8988T (cell line): ENCODE measurements at places on chromosomes 7 and 10.

DNA sequence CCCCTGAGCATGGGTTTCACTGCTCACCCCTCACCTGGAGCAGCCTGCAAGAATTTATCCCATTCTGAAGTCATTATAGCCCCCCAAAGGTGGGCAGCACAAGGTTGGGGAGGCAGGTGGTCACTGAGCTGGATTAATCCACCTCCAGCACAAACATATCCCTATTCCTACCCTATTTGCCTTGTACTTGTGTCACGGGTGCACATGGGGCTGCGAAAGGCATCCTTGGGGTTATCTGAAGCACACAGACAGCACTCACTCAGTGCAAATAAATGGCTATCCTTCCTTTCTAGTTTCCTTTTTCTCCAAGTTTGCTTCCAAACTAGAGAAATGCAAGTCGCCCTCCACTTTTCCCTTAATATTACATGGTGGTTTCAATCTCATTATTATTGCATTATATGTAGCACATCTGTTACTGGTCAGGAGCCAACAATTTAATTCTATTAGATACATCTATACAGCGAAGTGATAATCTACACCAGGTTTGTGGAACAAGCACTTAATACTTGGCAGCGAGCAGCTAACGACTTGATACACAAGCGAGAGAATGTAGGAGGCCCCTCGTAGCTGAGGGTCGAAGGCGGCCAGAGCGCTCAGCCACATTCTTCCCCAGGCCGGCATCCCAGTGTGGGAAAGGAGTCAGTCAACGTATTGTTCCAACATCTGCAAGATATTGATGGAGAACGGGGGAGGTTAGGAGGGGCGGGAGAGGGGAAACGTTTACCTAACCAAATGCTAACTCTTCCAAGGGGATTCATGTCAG is 121.3 kb upstream of the HABP2 start:
- DNase-seq = no peak

DNA sequence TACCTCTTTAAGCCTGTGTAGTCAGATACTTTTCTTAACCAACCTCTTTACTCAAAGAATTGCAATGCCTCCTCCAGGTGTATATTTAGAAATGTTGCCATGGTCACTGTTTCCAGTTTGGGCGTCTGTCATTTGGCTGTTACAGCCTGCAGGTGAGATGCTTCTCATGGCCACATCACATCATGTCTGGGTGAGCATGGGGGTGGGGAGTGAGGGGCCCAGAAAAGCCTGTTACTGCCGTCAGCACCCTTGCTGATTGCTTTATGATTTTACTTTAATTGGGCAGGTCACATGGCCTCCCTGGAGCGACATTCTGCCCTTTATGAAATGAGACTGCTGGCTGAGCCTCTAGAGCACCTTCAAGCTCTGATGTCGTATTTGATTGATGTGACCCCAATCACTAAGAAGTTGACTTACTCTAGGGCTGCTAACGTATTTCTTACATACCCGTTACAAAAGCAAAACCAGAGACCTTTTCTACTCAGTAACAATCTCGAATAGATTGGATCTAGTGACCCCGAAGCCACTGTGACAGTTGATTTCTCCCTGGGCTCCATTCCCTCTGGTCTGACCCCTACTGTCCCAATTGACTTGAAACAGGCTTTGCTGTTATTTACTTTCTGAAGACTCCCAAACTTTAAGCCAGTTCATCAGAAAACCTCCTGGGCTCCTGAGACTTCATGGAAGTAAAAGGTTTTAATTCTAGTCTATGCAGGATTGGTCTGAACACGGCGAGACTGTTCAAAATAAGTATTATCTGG is 60.7 kb downstream of the OTUD1 start:
- DNase-seq = no peak

DNA sequence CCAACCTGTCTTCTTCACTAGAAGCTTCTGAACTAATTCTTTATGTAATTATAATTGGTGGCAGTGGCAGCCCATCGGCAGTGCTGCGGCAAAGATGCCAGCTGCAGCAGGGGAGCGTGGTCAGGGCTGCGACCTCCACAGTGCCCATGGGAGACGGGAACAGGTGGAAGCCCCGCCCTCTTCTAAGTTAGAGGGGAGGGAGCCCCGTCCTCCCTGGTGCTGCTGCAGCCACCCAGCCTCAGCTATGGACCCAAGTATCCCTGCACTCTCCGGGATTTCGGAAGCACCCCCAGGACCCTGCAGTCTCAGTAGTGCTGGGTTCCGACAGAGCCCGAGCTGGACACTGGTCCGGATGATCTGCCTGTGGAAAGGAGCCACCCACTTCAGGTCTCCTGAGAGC is 117.0 kb upstream of the MBL2 start:
- DNase-seq = no peak

DNA sequence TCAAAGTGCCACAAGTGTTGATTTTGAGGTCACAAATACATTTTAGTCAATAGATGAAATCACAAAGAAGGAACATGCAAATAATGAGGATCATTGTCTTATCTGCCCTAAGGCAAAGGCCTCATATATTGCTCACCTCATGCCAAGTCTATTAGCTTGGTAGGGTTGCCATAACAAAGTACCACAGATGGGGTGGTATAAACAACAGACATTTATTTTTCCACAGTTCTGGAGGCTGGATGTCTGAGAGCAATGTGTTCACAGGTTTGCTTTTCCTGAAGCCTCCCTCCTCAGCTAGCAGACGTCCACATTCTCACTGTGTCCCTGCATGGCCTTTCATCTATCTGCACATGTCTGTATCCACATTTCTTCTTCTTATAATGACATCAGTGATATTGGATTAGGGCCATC is 59.6 kb downstream of the RELN start:
- no peak for DNase-seq

GRCh38 chr7:50869108-50869725 is 86.5 kb upstream of the GRB10 start:
- DNase-seq = no peak

GRCh38 chr10:119538632-119539358 is 3.7 kb downstream of the RGS10 start:
- no peak for DNase-seq

- DNase-seq = no peak
Observed at GRCh38 chr7:155311826-155312537, 14.3 kb downstream of the INSIG1 start.

DNA sequence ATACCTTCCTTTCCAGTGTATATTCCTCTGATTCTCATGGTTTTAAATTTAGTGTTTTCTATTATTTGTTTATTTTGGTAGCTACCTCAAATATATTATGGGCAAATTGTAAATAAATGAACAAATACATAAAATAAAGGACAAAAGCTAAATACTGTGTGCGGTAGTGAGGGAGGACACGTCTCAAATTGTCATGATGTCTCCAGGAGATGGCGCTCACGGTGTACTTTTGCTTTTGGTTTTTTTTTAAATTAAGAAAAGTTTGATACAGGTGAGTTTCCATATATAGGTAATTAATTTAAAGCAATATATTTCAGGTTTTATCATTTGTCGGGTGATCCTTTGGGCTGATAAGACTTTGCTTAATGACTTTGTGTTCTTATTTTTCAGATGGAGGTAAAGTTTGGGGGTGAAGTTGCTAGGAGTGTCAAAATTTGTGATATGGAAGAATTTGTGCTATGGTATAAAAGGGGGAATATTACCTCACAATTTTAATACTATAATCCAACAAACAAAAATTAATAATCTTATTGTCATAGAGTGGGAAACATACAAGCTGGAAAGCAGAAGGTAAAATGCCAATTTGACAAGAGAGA is 68.4 kb upstream of the TMEM229A start:
- DNase-seq = no peak

DNA sequence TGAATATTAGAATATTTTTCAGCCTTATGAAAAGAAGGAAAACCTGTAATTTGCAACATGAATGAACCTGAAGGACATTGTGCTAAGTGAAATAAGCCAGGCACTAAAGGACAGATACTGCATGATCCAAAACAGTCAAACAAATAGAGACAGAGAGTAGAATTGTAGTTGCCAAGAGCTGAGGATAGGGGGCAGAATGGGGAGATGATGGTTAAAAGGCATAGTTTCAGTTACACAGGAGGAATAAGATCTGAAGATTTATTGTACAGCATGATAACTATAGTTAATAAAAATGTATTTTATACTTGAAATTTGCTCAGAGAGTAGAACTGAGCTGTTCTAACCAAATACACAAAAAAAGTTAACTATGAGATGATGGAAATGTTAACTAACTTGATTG is 149.0 kb upstream of the TMEM106B start:
- no peak for DNase-seq

GRCh38 chr7:9349625-9350024 is 916.2 kb downstream of the NXPH1 start:
- no peak for DNase-seq

GRCh38 chr7:35454575-35455385 is 200.9 kb upstream of the TBX20 start:
- DNase-seq = no peak

GRCh38 chr10:673492-673891 is 16.0 kb downstream of the DIP2C start:
- no peak for DNase-seq

DNA sequence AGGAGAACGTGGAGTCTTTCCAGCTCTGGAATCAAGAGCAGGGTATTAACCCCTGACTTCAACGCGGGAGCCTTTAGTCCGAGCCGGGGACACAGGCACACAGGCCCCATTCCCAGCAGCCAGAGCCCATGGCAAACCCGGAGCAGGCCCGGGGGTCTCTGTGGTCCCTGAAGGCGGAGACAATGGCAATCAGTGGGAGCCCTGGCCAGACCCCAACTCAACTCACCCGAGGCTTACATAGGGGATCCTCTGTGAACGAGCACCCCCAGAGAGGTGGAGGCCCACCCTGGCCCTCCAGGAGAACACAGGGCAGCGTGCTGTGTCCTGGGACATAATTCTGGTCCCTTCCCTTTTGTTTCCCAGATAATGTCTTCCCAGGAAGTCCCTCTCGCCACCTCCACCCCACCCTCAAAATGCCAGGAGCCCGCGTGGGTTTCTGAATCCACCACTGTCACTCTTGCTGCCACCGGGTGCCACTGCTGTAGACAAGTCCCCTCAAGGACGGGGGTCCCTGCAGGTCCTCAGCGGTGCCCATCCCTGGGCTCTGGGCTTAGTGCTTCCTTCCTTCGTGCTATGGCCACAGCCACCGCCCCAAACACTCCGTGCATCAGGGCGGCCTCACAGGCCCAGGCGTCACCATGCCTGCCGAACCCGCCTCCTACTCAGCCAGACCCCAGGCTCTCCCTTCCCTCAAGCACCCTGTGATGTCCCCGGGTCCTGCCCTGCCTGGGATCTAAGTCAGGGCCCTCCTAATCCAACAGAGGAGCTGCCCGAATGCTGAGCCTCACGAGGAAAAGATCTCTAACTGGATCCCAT is 28.6 kb upstream of the PPP2R2D start:
- no peak for DNase-seq

DNA sequence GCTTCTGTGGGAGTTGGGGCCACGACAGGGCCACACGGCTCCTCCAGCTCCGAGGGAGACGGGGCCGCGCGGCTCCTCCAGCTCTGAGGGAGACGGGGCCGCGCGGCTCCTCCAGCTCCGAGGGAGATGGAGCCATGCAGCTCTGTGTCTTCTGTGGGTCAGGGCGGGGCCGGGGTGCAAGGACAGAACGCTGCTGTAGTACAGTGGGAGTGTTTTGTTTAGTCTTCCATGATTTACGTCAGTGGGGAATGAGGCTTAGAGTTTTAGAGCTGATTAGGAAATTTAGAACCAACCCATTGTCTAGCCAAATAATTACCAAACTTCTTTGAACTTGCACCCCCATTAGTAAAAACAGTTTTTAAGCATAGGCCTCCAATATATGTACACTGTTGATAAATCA is 32.9 kb upstream of the PRKAR1B start:
- DNase-seq = no peak

DNA sequence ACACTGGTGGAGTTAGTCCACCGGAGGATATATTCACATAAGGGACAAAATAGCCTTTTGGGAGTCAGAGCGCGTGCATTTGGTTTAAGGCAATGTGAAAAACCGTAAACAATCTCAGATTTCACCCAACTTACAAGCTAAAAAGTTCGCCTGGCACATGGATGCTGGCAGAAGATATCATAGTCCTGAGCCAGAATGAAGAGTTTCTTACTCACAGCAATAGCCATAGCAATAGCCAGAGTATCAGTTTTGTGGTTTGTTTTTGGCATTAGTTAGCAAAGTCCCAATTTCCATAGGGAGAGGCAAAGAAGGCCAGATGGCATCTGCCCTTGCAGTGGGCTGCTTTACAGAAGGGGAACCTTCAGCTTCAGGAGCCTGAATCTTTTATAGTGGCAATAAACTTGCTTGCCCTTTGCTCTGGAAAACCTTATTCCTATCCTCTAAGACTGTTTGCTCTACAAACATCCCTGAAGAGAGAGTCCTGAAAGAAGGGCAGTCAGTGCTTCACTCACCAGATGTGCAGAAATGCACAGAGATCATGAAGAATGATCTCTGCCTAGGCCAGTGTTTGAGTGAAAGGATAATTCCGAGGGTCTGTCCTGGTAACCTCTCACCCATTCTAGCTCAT is 28.7 kb upstream of the RSBN1L start:
- DNase-seq = no peak

DNA sequence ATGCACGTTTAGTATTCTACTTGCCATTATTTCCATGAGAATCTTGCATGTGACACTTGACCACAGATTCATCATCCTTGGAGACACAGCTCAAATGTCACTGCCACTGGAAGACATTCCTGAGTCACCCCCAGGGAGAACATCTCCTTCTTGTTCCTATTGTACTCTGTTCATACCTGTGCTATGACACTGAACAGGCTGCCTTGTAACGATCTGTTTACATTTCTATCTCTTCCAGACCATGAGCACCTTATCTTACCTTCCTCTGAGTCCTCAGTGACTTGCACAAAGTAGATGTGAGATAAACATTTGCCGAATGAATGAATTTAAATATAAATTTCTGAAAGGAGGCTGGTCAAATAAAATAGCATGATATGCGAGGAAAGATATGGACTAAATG is 331.9 kb upstream of the LRRN3 start:
- no peak for DNase-seq

GRCh38 chr7:4167385-4167910 is 514.6 kb upstream of the FOXK1 start:
- DNase-seq = no peak

- DNase-seq = no peak
Observed at GRCh38 chr10:73950155-73950948, 39.4 kb downstream of the PLAU start.
